Foreskin fibroblast (primary cell): ENCODE measurements at places on chromosomes 4 and X.

DNA sequence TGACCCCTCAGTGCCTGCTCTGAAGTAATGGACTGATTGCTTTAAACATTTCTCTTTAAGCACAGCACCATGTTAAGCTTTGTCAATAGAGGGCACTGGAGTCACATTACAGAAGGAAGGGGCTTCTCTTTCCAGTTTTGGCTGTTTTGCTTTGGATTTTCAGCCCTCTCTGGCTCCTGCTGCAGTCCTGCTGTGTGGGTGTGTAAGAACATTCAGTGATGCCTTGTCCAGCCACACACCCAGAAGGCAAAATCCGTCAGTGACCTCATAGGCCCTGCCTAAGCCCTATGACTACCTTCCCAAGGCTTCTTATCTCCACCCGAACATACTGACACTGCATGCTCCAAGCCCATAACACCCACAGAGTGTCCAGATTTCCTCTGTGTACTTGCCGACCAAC is 215.3 kb upstream of the CTSO start:
- DNase-seq: peak; percentile 91

- DNase-seq: no peak
Measured at GRCh38 chr4:153495480-153496193, 29.5 kb downstream of the TMEM131L start.

GRCh38 chrX:8242431-8243020 is 71.5 kb upstream of the VCX2 start:
- DNase-seq: no peak

- DNase-seq: no peak
Measured at GRCh38 chr4:144681806-144682205, 35.9 kb downstream of the HHIP start.

DNA sequence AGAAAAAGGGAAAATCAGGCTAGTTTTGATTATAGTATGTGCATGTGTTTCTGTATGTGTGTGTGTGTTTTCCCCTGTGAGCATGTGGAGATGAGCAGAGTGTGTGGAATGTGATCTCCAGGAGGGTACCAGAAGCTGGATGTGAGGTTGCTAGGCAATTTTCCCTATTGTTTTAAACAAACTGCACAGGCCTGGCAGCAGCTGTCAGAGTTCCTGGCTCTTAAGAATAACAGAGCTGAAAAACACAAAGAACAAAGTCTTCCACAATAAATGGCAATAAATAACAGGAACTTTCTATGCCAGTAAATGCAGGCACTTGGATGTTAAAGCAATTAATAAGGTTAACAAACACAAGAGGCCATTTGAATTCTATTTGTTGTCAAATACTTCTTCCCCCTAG is 344.6 kb upstream of the CTSO start:
- DNase-seq: peak; percentile 87

DNA sequence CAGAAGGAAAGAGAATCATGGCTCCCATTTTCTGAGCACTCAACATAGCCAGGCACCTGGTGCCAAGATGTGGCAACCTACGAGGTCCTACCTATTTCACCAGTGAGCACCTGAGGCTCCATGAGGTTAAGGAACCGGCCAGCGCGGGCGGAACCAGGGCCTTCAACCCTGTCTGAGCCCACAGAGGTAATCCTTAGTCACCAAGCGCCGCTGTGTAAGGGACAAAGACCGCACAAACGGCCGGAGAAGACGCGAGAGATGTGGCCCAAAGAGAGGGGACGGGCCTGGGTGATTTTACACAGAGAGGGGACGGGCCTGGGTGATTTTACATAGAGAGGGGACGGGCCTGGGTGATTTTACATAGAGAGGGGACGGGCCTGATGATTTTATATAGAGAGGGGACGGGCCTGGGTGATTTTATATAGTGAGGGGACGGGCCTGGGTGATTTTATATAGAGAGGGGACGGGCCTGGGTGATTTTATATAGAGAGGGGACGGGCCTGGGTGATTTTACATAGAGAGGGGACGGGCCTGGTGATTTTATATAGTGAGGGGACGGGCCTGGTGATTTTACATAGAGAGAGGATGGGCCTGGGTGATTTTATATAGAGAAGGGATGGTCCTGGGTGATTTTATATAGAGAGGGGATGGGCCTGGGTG is 114.2 kb downstream of the SMIM20 start:
- DNase-seq: no peak

DNA sequence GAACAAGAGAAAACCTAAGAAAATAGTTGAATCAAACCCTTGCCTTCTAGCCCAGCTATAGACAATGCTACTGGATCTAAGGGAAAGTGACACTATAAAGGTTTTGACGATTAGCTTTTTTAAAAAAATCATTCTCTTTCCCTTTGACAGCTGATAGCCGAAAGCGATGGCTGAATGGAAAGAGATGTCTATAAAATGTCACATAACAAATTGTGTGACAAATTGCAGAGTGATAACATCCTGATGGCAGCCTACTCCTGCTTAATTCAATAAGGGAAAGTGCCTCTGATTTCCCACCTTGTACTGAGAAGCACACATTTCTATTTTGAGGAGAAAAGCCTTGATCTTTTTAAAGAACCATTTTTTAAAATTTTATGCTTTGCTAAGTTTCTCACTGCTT is 114.5 kb downstream of the SORBS2 start:
- DNase-seq: no peak

- DNase-seq: no peak
Measured at GRCh38 chr4:59983852-59984251, 1216.3 kb upstream of the ADGRL3 start.
